Osteoblast (primary cell): ENCODE measurements at places on chromosomes 6 and 20. TPM values are rescaled to one million over a fixed set of nuclear protein-coding genes. Genes with fewer than 3 reads are reported as not detected.

- DNase-seq, result peak; percentile 2
Measured at GRCh38 chr6:127855542-127856159, 45.2 kb downstream of the THEMIS start.

DNA sequence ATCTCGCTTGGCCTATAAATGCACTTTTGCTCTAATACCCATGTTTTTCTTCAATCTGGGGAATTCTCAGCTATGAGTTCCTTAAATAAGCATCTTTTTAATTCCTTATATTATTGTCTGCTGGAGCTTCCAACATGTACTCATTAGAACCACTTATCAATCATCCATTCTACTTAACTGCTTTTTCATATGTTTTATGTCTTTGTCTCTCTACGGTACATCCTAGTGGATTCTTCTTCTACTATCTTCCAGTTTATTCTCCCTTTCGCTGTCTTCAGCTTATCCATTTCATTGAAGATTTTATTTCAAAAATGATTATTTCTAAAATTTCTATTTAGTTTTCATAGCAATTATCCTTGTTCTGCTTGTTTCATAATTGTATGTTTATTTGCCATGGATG is 12.4 kb upstream of the ZSCAN16 start:
- DNase-seq, result no peak

GRCh38 chr20:9829835-9830234 is 9.0 kb downstream of the PAK5 start:
- no peak for DNase-seq

The SLC17A1 gene
- total RNA-seq, result not detected in 2 replicates

DNA sequence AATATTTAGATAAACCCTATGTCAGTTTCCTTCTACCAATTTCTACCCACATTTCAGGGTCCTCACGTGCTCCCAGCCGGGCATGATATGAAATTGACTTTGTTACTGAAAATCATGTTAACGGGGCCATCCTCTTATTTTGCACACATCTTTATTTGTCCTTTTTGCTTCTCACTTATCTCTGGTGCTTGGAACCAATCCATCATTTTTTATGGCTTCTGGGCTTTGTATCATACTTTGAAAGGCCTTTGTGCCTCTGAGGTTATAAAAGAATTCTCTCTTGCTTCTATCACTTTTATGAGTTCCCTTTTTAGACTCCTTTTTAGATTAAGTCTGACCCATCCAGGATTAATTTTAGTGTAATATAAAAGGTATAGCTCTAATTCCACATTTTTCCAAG is 117.1 kb upstream of the PRND start:
- no peak for DNase-seq

- no peak for DNase-seq
Measured at GRCh38 chr6:168939796-168940195, 313.9 kb downstream of the THBS2 start.

GRCh38 chr6:107196152-107196551 is 80.8 kb upstream of the BEND3 start:
- peak; percentile 48 for DNase-seq

GRCh38 chr20:34544109-34544796 is 14.3 kb upstream of the MAP1LC3A start:
- DNase-seq, result no peak

DNA sequence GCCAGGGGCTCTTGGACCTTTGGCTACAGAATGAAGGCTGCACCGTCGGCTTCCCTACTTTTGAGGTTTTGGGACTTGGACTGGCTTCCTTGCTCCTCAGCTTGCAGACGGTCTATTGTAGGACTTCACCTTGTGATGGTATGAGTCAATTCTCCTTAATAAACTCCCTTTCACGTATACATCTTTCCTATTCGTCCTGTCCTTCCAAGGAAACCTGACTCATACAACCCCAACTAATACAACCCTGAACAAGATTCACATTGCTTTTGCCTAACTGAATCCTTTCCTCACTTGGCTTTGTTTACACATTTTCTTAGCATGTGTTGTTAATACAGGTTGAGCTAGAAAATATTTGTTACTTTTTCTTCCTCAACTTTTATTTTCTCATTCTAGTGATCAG is 21.9 kb downstream of the TBXT start:
- DNase-seq, result no peak

The LBP gene
- total RNA-seq, result 1.8 and 2.9 TPM in 2 replicates

- no peak for DNase-seq
Measured at GRCh38 chr6:106475284-106475683, 114.8 kb downstream of the CRYBG1 start.

GRCh38 chr6:41411961-41412360 is 76.6 kb downstream of the NCR2 start:
- no peak for DNase-seq

The TEAD3 gene
- 10.9 and 11.2 TPM in 2 replicates for total RNA-seq

GRCh38 chr6:135458051-135458450 is 39.5 kb downstream of the AHI1 start:
- peak; percentile 34 for DNase-seq

The DSP gene
- total RNA-seq, result 84.0 and 119 TPM in 2 replicates

DNA sequence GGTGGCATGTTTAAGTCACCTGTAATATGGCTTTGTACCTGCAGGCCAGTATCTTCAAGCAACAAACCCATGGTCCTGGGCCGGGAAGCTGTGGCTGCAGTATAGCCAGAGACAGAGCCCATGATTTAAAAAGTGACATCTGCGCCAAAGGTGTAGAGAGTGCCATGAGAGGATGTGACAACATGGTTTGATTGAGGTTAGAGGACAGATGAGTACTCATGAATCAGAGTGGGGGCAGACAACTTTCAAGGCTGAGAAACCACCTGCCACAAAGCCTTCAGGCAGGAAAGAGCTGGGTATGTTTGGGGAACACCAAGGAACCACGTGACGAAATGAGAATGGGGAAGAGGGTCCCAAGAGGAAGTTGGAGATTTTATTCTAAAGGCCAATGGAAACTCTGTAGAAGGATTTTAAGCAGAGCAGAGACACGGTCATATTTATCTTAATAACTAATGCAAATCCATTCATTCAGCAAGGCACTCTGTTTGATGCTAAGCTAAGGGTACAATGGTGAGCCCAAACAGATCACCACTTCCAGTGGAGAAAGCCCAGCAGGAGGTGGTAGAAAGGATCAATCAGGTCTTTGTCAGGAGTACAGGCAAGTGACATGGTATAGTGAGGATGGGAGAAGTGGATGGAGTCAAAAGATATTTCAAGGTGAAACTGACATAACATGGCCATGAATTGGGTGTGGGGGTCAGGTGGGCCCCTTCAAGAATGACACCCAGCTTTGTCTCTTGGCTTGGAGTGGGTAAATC is 3.4 kb upstream of the MICAL1 start:
- peak; percentile 66 for DNase-seq

DNA sequence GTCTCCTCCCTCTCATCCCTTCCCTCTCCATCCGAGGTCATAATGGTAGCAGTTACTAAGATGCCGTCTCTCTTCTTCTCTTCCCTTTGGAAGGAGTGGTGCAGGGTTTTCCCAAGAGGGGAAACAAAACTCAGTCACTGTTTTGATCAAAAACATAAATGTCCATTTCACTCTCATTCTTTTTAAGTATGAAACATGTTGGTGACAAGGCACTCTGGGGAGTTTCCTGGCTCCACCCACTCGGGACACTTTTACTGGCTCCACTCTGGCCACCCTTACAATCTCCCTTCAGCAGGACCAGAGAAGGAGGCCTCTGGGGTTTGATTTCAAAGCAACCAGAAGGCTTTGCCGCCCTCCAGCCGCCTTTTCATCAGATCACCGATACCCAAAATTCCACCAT is 57.0 kb downstream of the FGD2 start:
- no peak for DNase-seq

GRCh38 chr6:162187168-162187935 is 540.2 kb downstream of the PRKN start:
- DNase-seq, result no peak

DNA sequence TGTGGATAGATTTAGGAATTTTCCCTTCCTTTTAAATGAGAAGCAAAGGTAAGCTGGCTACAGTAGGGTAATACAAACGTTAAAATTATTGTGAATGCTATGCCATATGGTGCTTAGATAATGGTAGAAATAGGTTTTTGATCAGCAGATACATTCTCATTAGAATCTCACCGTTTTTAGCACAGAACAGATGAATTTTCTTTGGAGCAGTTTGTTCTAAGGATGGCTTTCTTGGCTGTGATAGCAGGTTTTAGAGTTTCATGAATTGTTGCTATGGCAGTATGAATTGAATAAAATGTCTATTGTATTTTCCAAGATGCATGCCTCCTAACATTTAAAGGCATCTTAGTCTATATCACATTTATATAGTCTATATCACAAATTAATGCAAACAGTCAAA is 1394.5 kb downstream of the EPHA7 start:
- DNase-seq, result no peak

DNA sequence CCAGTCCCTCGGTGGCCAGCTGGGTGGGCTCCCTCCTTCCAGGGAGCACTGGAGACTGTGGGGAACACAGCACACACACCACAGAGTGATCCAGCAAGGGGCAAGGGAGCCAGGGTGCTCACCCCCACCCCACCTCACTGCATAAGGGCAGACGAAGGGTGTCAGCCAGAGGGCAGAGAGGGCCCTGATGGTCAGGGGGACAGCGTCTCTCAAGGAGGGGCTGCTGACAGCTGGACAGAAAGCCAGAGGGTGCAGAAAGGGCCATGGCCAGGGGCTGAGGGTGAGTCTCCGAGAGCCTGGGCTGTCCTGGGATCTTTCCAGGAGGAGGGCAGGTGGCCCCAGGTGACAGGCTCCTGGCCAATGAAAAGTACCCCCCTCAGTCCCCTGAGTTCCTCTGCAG is 73.4 kb upstream of the PMEPA1 start:
- no peak for DNase-seq

The CDC5L gene
- total RNA-seq, result 21.8 and 22.8 TPM in 2 replicates

- DNase-seq, result no peak
Measured at GRCh38 chr6:75748003-75748742, 866 bp upstream of the MYO6 start.

DNA sequence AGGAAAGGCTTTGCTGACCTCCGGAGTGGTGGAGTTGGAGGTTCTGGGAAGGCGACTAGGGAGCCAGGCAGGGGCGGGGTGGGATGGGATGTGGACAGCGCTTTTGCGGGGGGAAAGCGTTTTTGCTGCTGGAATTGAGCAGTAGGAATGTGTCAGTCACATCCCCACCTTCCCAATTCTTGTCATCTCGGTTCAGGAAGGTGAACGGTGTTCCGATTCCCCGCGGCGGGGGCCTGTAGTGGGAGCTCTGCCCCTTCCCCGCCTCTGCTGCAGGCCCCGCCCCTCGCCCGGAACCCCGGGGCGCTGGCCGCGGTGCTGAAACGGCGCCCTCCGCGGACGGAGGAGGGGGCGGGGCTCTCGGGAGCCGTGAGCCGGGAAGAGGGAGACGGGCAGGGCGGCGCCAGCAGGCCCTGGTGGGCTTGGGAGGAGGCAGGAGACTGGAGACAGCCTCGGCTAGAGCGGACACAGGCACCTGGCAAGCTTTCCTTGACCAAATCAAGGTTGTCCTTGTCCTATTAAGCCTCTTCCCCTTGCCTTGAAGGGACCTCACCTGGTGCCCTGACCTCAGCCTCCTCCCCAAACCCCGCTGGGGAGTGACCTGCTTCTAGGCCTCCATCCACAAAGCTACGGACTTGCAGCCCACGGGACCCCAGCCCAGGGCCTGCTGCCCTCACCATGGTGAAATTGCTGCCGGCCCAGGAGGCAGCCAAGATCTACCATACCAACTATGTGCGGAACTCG is at the start of gene LHFPL5:
Gene LHFPL5, plus strand, starts transcription at position 357 of the 741 bp plus-strand sequence. Its CDS starts 319 bp downstream, at position 676.
- DNase-seq, result peak; percentile 93

The MYCT1 gene
- 0.29 and 0.36 TPM in 2 replicates for total RNA-seq

GRCh38 chr20:19756761-19757486 is 1.1 kb upstream of the RIN2 start:
- peak; percentile 66 for DNase-seq

DNA sequence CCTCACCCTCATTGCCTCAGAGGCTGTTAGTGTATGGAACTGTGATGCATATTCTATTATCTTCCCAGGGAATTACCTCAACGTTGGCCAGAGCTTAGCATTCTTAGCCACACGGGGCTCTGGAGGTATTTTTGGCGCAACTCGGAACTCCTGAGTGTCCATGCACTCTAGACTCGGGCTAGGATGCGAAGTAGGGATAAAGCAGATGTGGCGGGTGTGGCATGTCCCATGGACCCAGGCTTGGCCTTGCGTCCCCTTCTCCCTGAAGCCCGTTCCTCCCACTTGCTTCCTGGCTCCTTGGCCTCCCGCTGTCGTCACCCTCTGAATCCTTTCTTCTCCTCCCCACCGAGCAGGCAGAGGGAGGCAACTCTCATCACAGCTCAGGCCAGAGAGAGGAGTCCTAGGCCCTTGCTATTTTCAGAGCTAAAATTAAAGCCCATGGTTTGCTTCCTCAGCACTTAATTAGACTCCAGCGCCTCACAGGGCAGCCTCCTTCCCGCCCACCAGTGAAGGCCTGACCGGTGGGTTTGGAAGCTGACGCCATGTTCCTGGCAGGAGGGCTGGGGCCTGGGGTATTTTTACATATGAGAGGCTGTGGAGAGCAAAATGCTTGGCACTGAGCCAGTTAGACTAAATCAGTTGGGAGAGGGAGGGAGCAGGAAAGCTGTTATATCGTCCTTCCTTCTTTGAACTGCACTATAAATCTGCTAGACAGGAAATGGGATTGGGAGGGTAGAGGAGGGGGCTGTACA is 138.7 kb downstream of the FOXO3 start:
- DNase-seq, result no peak

DNA sequence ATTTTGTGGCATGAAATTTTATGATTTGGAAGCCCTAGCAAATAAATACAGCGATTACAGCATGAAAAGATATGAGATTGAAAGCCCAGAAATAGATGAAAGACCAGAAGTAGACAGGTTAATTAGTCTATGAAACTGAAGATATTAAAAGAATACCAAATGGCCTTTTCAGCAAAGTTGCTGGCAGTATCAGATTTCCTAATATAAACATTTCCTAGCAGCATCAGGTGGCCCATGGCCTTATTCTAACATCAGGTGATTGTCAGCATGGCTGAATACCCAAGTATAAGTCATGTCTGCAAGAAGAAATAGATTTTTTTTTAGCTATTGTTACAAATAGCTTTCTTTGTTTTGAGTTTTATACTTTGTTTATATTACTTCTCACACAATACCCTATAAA is 93.2 kb downstream of the CLVS2 start:
- DNase-seq, result no peak

- no peak for DNase-seq
Measured at GRCh38 chr6:169086020-169086419, 167.6 kb downstream of the THBS2 start.

The SPATS1 gene
- not detected in 2 replicates for total RNA-seq

DNA sequence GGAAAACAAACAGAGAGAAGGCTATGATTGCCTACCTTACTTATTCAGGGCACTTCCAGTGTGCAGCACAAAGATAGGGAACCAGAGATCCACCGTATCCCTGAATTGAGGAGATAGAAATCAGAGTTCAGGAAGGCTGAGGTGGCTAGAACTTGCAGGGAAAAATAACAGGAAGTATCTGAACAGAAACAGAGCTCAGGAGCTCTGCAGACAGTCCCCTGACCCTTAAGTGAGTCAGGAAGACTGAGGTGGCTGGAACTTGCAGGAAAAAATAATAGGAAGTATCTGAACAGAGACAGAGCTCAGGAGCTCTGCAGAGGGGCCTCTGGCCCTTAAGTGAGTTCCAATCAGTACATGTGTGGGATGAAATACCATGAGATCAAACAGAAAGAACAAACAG is 65.4 kb downstream of the RPRD1B start:
- no peak for DNase-seq
